ENCODE measurements at places on chromosomes 6 and 20. TPM values are rescaled to one million over a fixed set of nuclear protein-coding genes. Genes with fewer than 3 reads are reported as not detected.

DNA sequence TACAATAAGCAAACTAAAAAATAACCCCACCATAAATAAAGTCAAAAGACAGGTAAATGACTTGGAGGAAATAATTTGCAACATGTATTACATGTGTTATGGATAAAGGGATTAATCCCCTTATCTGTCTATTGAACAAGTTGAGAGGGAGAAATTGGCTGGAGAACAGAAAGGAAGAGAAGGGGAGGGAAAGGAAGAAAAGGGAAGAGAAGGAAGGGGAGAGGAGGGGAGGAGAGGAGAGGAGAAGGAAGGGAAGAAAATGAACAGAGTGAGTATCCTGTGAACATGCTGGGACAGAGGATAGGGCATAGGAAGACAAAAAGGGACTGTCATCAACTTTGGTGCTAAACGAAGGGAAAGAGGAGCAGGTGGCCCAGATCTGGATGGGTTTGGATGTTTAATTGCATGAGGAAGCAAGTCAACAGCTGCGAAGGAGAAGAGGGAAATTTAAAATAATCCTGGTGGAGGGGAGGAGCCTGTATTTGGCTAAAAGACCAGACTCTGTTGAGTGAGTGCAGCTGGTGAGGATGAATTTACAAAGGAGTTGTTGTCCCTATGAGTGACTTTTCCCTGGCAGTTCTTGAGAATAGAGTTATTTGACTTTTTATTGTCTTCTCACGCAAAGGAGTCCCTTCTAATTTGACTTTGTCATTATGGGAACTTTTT, 14.2 kb upstream of the SHLD1 start:
- H3K36me3 ChIP-seq = no peaks in the 10 kb centered on the region
- DNase-seq = no peak
- no peak overlapping the region for H3K27ac ChIP-seq
- no peaks in the 10 kb centered on the region for H3K4me1 ChIP-seq
- H3K27me3 ChIP-seq = peaks cover 10% of the 10 kb centered on the region

- H3K4me3 ChIP-seq = no peak overlapping the region
- H3K4me1 ChIP-seq = no peaks in the 10 kb centered on the region
- no peak overlapping the region for H3K27ac ChIP-seq
- no peak for DNase-seq
- H3K27me3 ChIP-seq = no peaks in the 10 kb centered on the region
These were observed 34.6 kb upstream of the TMEM244 start for GRCh38 chr6:129895692-129896091.

GRCh38 chr6:2693231-2693630, 57.5 kb downstream of the MYLK4 start:
- no peaks in the 10 kb centered on the region for H3K36me3 ChIP-seq
- DNase-seq = no peak
- H3K4me3 ChIP-seq = no peak overlapping the region
- H3K27ac ChIP-seq = no peak overlapping the region
- H3K27me3 ChIP-seq = peaks cover 7% of the 10 kb centered on the region

GRCh38 chr6:27441001-27441400, 31.9 kb downstream of the ZNF184 start:
- no peak for DNase-seq
- no peaks in the 10 kb centered on the region for H3K36me3 ChIP-seq
- H3K4me3 ChIP-seq = no peak overlapping the region
- no peaks in the 10 kb centered on the region for H3K27me3 ChIP-seq
- H3K4me1 ChIP-seq = no peaks in the 10 kb centered on the region
- no peak overlapping the region for H3K27ac ChIP-seq

DNA sequence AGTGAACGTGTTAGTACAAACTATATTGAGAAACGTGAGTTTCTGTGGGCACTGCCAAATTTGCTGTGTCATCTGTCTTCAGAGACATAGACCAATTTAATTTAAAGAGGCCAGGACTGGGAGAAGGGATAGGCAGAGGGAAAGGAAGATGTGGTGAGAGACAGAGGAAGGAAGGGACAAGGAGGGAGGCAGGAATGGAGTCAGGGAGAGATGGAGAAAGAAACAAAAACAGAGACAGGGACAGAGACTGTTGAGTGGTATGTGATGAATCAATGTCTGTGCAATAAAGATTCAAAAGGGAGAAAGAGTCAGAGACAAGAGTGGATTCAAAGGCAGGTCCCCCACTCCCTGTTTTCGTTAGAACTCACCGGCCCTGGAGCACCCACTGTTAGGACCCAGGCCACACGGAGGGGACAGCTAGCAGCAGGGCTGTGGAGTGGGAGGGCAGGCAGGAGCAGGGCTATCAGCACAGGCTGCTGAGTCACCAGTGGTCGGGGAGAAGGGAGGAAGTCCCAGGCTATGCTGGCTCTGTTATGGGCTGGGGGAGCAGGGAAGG, 51.6 kb upstream of the CHD6 start:
- peaks cover 6% of the 10 kb centered on the region for H3K27me3 ChIP-seq
- no peak for DNase-seq
- no peaks in the 10 kb centered on the region for H3K36me3 ChIP-seq
- no peaks in the 10 kb centered on the region for H3K4me1 ChIP-seq
- H3K4me3 ChIP-seq = no peak overlapping the region
- H3K27ac ChIP-seq = no peak overlapping the region

DNA sequence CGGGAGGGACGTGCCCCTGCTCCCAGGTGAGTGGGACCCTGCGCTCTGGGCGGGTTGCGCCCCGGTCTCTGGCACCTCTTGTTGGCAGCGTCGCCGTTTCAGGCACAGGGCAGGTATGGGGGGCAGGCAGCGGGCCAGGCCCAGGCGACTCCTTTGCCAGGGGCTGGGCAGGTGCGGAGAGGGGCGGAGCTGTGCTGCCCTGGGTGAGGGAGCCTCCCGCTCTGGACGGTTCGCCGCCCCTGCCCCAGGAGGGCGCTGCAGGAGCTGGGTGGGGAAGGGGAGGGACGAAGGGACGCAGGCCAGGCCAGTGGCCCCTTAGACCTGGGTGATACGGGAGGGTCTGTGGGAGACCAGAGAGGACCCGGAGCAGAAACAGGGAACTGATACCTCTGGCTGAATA, 663.9 kb upstream of the DEFB115 start:
- H3K36me3 ChIP-seq = no peaks in the 10 kb centered on the region
- no peak for DNase-seq

Gene PEX7
- 7.1 TPM for total RNA-seq

All from type B pancreatic cell (in vitro differentiated cells).